ENCODE measurements at places on chromosomes 12 and 14.

GRCh38 chr12:32379667-32380066 is 19.7 kb upstream of the FGD4 start:
- DNase-seq, result no peak

GRCh38 chr12:16785953-16786352 is 180.0 kb upstream of the LMO3 start:
- no peak for DNase-seq

GRCh38 chr12:496736-497135 is 37.0 kb downstream of the B4GALNT3 start:
- DNase-seq, result no peak

- DNase-seq, result no peak
These were observed 29.0 kb downstream of the SLC6A12 start for GRCh38 chr12:184811-185575.

DNA sequence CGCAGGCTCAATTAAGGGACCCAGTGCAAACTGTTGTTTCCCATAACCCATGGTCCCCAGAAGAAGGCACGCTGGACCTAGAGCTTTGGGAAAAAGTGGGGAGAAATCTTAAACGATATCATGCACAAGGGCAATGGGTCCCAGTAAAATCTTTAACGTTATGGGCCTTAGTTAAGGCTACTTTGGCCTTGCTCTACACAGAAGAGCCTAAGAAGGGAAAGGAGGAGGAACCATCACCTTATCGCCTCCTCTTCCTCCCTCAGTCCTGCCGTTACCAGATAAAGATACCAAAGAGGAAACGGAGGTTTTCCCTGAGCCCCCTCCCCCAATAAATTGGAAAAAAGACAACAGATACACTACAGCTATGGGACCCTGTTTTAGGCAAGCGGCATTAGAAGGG is 116.9 kb downstream of the PPHLN1 start:
- no peak for DNase-seq

DNA sequence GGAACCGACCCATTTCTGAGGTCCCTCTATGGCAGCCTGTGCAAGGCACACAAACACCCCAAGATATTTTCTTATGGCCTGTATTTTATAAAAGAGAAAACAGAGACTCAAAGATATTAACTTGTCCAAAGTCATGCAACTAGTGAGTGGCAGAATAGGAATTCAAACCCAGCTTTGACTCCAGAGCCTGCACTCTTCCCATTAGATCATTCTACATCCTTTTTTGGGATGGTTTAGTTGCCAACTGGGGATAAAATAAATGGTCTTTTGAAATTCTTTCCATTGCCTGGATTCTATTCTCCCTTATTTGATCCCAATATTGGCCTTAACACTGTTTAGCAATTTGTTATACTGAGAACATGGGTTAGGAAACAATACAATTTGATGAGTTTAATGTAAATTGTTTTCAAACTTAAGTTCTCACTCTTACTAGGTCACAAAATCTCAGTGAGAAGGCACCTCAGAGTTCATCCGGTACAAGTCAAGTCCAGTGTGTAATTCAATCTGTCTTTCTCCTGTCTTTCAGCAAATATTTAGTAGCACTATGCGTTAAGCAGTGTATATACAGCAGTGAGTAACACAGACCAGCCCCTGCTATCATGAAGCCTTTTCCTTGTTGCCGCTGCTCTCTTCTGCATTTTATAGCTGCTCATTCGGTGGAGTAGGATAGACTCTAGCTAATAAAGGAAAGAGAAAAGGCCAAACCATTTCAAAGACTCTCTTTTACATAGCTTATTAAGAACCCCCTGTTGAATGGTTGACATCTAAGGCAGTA is 162.1 kb upstream of the IFNG-AS1 start:
- DNase-seq, result no peak

GRCh38 chr14:23296012-23296777 is 6.5 kb downstream of the PPP1R3E start:
- no peak for DNase-seq

GRCh38 chr14:89137526-89138163 is 279.4 kb downstream of the FOXN3 start:
- DNase-seq, result no peak

- no peak for DNase-seq
These were observed 110.7 kb downstream of the SLC15A5 start for GRCh38 chr12:16166563-16167470.

GRCh38 chr12:4579305-4580102 is 17.5 kb downstream of the DYRK4 start:
- DNase-seq, result no peak

- no peak for DNase-seq
These were observed 746.6 kb downstream of the VRK1 start for GRCh38 chr14:97543816-97544215.

GRCh38 chr12:109877504-109878246 is 2.7 kb downstream of the GLTP start:
- no peak for DNase-seq

GRCh38 chr12:108888031-108888430 is 8.1 kb downstream of the DAO start:
- DNase-seq, result no peak

DNA sequence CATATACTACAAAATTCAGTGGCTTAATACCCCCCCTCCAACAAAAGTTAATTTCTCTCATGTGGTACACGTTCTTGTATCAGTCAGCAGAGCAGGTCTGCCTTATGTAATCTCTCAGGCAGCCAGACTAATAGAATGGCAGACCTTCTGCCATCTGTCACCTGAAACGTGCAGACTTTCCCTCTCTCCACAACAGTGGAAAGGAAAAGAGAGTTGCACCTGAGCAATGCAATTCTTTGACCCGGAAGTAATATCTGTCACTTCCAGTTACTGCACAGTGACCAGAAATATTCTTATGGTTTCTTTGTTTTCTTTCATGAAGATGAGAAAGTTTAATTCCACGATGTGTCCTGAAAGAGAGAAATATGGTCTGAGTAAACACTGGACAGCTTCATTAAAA is 14.4 kb downstream of the KERA start:
- DNase-seq, result no peak

- no peak for DNase-seq
These were observed 123.7 kb downstream of the PIWIL1 start for GRCh38 chr12:130461447-130461815.

DNA sequence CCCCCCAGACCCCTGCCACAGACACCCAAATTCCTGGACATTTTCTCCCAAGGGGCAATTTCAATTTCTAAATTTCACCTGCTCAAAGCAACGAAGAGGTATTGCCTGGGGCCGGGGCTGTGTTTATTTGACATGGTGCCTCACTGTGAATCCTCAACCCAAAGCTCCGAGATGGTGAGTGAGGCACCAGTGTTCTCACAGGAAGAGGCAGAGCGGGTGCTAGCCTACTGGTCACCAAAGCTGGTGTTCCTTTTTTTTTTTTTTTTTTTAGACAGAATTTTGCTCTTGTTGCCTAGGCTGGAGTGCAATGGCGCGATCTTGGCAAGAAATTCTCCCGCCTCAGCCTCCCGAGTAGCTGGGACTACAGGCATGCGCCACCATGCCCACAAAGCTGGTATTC is 14.8 kb upstream of the SH2B3 start:
- no peak for DNase-seq

- DNase-seq, result no peak
These were observed 27.9 kb downstream of the FAR2 start for GRCh38 chr12:29176941-29177340.

GRCh38 chr14:45558183-45558582 is 305.2 kb upstream of the MIS18BP1 start:
- DNase-seq, result no peak

DNA sequence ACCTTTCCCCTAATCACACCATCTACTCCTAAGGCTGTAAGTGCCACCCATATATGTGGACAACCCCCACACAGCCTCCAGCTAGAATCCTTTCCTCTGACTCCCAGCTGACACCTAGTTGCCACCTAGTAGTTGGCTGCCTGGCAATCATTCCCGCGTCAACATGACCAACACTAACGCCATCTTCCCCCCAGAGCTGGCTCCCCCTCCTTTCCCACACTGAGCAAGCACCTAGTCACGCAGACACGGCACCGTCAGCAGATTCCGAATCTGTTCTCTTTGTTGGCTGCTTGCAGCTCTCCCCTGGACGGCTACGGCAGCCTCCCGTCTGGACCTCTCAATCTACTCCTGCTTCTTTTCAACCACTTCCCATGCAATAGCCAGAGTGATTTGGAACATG is 27.7 kb downstream of the UBR7 start:
- DNase-seq, result no peak

GRCh38 chr14:66487164-66487563 is 993 bp downstream of the CCDC196 start:
- DNase-seq, result no peak

DNA sequence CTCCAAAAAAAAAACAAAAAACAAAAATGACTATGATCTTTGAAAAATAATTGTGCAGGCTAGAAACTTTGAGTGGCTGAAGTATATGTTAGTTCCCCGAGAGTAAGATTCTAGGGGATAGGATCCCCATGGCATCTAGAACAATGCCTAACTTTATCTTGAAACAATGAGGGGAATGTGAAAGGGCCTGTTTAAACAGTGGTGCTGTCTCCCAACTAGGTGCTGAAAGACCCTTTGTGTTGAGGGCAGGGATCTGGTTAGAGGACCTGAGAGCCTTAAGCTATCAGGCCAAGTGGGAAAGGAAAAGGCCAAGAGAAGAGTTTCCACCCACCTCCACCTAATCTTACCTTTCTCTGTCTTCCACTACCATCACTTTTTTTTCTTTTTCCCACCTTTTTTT is 6.8 kb upstream of the YLPM1 start:
- DNase-seq, result no peak

GRCh38 chr12:74021937-74022336 is 515.7 kb upstream of the ATXN7L3B start:
- no peak for DNase-seq

GRCh38 chr14:102019006-102019540 is 54.7 kb downstream of the DYNC1H1 start:
- DNase-seq, result no peak

- no peak for DNase-seq
These were observed 451.3 kb downstream of the ZFP36L1 start for GRCh38 chr14:68341411-68342212.

- no peak for DNase-seq
These were observed 22.4 kb upstream of the RNU6-8 start for GRCh38 chr14:32225378-32225920.

GRCh38 chr12:114404926-114405518 is 922 bp downstream of the TBX5 start:
- no peak for DNase-seq

- no peak for DNase-seq
These were observed 35.5 kb downstream of the TMBIM6 start for GRCh38 chr12:49776858-49777257.

DNA sequence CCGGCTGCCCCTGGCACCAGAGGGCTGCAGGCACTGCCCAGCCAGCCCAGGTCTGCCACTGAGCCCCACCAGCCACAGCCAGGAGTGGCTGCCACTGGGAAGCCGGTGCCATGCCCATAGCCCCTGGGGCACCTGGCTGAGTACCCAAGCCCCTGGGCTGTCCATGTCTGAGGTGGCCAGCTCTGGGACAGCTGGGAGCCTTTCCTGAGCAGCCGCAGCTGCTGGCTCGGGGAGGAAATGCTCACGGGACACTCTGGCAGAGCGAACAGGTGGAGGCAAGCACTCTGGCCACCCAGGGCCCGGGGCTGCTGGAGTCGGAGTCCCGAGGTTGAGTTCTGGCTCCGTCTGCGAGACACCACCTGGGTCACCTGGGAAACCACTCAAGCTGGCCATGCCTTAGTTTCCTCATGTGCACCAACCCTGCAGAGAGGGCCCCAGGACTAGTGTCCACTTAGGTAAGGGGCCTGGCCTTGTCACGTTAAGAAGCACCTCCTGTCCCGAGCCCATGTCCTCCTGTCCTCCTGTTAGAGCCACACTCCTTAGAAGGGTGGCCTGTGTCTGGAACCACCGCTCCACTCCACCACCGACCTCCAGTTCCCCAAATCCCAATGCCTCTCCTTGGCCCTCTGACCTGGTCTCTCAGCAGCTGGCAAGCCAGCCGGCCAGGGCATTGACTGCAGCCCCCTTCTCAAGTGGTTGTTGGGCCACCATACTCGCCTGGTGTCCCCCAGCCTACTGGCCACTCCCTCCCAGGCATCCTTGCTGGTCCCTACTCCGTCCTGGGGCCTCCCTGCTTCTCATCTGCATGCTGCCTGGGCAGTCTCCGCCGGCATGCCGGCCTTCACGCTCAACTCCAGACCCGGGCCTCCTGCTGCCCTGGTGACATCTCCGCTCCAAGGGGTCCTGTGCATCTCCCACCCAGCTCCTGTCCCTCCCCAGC is 45.3 kb downstream of the BEGAIN start:
- DNase-seq, result no peak
